ENCODE measurements at places on chromosomes 7 and 10.
A peak's percentile ranks its signal among the peaks of the same experiment; 100 is the strongest.

DNA sequence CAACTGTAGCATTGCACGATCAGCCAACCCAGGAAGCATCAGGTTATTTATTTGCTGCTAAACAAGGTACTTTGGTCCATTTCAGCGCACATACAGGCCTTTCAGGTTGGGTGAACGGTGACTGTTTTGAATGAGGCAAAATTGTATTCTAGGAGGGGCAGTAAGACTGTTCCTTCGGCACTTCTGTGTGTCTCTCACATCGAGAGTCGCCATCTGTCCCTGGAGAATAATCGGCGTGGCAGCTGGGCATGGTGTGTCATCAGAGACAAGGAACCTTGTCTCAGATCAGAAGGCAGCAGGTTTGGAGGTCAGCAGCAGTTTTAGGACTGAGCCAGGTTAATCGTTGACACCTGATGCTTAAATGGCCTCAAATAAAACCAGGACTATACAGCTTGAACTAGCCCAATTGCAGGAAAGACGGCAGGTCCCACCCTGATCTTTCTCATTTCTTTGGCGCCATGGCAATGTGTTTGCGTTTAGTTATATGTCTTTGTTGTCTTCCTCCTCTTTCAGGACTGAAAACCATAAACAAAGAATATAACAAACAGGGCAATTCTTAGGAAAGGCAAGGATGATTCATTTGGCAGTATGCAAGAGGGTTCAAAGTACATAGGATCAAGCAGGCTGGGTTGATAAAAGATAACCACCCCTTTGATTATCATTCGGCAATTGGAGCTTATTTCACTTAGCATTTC is 92.0 kb upstream of the PRR15 start:
- DNase-seq, result no peak

GRCh38 chr10:224571-224970 is 89.3 kb downstream of the ZMYND11 start:
- DNase-seq, result no peak

DNA sequence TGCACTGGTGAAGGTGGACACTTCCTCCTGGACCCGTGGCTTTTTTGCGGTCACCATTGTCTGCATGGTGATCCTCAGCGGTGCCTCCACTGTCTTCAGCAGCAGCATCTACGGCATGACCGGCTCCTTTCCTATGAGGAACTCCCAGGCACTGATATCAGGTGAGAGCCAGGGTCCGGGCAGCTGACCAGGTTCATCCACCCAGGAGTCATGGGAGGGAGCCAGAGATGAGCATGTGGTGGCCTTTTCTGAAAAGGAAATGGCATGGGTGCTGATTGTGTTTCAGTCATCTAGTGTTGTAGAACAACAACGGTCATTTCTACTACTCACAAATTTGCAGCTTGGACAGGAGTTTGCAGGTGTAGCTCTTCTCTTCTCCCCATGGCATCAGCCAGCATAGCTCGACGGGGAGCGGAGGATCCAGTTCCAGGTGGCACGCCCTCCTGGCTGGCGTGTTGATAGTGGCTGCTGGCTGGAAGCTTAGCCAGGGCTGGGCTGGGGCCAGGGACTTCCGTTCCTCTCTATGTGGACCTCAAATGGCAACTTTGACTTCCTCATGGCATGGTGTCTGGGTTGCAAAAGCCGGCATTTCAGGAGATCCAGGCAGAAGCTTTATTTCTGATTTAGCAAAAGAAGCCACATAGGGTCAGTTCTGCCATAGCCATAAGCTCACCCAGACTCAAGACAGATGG is 32.7 kb downstream of the SLC29A3 start:
- no peak for DNase-seq

- DNase-seq, result no peak
Observed at GRCh38 chr10:130443066-130443465, 306.9 kb downstream of the GLRX3 start.

DNA sequence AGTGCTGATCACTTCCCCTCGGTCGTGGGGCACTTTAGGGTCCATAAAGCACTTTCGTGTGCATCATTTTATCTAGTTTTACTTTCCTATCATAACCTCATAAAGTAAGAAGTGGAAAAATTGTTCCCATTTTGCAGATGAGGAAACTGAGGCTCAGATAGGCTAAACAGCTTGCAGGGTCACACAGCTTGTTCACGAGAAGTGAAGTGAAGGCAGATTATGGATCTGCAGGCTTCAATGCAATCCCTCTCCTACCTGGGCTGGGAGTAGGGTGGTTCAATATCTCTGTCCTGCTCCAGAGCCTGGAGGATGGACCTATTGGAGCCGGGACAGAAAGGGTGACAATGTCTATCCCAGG is 10.8 kb upstream of the ZNF467 start:
- no peak for DNase-seq

GRCh38 chr7:89584896-89585295 is 569.4 kb upstream of the STEAP1 start:
- no peak for DNase-seq

- no peak for DNase-seq
Observed at GRCh38 chr10:17783751-17784150, 25.4 kb upstream of the MRC1 start.

- DNase-seq, result no peak
Observed at GRCh38 chr10:27908231-27908630, 90.6 kb downstream of the ODAD2 start.

DNA sequence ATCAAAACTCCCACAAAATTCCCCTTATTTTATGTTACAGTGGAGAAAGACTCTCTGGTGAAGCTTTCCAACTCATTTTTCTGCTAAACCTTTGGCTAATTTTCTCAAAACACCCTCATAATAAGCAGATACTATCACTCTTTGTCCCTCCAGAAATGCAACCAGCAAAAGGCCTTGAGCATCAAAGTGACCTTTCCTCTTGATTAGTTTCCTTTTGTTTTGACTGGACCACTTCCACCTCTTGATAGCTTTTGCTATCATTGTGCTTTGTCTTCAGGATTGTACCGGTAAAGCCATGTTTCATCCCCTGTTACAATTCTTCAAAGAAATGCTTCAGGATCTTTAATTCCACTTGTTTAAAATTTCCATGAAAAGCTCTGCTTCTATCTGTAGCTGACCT is 115.1 kb upstream of the SLC13A1 start:
- DNase-seq, result no peak

DNA sequence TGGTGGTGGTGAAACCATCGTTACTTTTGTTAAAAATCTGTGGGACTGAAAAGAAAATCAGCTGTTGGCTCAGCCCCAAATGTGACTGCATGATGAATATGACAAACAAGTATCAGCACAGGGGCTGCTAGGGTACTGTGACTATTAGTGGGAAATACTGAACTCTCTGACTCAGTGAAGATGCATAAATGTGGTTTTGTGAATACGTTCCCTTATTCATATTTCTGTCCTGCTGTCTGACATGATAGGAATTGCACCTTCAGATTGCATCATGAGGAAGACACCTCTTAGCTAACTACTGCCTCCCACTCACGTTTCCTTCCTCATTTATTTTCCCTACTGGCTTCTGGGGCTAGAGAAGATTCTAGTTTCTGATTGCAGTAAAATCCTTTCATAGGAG is 1.4 kb downstream of the CLEC5A start:
- DNase-seq, result no peak

- no peak for DNase-seq
Observed at GRCh38 chr7:6350433-6351058, 78.1 kb upstream of the CYTH3 start.

- DNase-seq, result no peak
Observed at GRCh38 chr10:98617906-98618520, 171.3 kb upstream of the HPS1 start.

DNA sequence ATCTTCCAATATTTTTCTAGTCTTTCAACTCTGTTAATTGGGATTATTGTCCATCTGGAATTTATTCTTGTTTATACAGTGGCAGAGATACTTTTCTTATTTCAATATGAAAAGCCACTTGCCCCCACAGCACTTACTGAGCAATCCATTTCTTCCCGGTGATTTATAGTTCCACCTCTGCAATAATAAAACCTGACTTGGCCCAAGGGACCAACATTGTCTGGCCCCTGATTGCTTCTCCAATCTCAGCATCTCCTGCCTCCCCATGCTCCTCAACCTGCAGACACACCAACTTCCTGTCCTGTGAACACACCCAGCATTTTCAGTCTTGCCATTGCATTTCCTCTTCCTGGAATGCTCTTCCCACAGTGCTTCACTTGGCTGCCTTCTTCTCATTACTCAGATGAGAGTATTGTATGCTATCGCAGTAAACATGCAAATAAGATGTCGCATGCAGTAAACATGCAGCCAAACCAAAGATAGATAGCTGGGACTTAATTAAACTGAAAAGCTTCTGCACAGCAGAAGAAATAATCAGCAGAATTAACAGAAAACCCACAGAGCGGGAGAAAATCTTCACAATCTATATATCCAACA is 19.5 kb downstream of the ITGA8 start:
- no peak for DNase-seq

DNA sequence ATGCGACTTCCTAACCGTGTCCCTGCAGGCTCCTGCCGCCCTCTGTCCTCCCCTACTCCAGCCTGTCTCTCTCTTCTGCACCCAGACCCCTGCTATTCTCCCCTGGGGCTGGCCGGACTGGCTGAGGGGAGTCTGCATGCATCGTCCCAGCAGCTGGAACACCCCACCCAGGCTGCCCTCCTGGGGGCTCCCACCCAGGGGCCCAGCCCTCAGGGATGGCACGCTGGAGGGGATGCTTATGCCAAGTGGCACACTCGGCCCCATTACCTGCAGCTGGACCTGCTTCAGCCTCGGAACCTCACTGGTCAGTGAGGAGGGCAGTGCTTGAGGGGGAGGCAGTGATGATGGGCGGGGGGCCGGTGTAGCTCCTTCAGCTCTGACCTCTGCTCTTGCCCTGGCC is 21.7 kb upstream of the ZNF467 start:
- DNase-seq, result no peak

DNA sequence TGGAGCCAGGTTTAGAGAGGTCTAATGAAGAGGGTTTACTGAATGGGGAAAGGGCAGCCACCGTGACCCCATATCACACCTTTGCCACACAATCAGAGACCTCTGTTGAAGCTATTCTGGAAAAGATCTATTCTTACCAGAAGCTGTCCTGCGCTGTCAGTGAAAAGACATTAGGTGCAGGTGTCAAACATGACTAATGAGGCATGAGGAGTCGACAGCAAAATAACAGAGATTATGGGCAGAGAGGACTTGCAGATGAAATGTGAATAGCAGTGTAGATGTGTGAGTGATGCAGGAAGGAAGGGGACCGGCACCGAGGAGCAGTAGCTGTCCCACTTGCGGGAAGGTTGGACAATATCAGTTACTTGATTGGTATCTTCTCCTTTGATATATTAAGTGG is 627.7 kb upstream of the GALNT17 start:
- DNase-seq, result no peak

- DNase-seq, result no peak
Observed at GRCh38 chr10:71807557-71808510, 34.5 kb upstream of the VSIR start.

GRCh38 chr10:83214136-83214535 is 925.2 kb upstream of the GHITM start:
- DNase-seq, result no peak

DNA sequence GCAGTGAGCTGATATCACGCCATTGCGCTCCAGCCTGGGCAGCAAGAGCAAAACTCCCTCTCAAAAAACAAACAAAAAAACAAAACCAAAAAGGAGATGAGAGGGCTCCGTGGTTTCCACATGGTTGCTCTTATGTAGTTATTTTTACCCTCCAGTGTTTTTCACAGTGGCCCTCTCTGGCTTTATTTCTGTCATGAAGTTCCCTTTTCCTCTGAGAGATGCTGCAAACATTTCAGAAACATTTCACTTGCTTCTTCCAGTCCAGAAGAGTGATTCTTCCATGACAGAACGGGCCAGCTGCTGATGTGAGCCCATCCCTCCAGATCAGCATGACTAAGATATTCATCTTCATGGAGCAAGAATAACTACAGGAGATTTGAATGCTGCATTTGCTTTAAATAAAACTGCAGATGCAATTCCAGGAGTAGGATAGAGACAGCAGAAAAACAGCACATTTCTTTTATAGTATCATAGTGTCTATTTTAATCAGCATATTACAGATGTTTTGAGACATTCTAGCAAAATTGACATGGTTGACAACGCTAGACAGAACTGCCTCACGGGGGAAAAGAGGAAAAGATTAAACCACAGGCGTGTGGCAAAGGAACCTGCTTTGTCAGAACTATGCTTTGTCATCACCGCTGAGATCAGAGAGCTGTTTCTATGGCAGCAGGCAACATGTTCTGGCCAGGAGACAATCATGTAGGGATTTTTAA is 40.3 kb downstream of the NRCAM start:
- peak; percentile 5 for DNase-seq

GRCh38 chr10:96093948-96094347 is 36.1 kb upstream of the ZNF518A start:
- no peak for DNase-seq

DNA sequence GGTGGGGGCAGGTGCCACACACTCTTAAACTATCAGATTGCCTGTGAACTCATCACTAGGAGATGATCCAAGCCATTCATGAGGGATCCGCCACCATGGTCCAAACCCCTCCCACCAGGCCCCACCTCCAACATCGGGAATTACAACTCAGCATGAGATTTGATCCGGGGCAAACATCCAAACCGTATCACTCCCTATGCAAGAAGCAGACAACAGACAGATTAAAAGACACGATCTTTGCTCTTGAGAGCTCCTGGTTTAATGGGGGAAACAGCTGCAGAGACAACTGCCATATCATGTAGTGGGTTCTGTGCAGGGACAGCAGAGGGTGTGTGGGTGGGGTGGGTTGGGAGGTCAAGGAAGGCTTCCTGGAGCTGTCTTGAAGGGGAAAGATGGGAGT is 123.6 kb downstream of the EMX2 start:
- no peak for DNase-seq

GRCh38 chr7:130894146-130894908 is 160.3 kb upstream of the KLF14 start:
- peak; percentile 70 for DNase-seq

DNA sequence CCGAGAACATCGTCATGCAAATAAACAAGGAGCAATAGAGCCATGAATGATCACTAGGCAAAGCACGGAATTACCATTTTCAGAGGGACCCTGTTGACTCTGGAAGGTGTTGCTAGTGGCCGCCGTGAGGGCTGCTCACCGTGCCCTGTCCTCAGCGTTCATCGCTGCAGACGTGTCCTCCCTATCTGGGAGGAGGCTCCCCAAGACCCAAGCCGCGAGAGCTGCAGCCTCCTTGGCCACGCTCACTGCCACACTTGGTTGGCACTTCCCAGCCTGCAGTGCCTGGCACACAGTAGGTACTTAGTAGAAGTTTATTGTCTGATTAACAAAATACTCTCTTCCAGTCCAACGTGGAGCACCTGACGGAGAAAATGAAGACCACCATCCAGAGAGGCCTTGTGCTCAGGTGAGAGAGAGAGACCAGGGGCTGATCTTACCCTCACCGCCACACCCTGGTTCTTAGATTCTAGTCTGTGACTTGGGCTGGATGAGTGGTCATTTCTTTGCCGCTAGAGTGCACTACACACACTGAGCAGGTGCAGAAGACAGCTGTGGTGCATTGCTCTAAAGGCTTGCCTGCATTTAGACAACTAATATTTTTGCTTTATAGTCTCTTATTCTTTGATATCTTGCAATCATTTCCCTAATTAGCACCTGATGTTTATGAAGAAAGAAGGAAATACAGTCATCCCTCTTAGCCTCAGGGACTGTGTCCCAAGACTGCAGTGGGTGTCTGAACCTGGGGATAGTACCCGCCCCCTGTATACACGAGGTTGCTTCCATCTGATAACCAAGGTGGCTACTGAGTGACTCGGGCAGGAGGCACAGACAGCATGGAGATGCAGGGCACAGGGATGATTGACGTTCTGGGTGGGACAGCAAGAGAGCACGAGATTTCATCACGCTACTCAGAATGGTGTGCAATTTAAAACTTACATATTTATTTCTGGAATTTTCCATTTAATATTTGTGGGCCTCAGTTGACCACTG is 40.3 kb downstream of the PITRM1 start:
- peak; percentile 38 for DNase-seq

GRCh38 chr7:96388166-96388565 is 66.3 kb upstream of the SLC25A13 start:
- peak; percentile 42 for DNase-seq

Data from EH (cell line).